Activated CD4-positive, alpha-beta memory T cell treated with anti-CD3 and anti-CD28 coated beads for 36 hours (primary cell): ENCODE measurements at places on chromosomes 11 and 22. TPM values are rescaled to one million over a fixed set of nuclear protein-coding genes. Genes with fewer than 3 reads are reported as not detected.

ALX4 gene
- not detected for total RNA-seq

FAM181B gene
- not detected for total RNA-seq

PANX3 gene
- not detected for total RNA-seq

MPZL2 gene
- total RNA-seq = 15.8 TPM

OR6T1 gene
- total RNA-seq = not detected

LAYN gene
- total RNA-seq = 0.26 TPM

VPREB1 gene
- not detected for total RNA-seq

EED gene
- total RNA-seq = 170 TPM
